SJSA1 (cell line): ENCODE measurements at places on chromosomes 11 and 22. TPM values are rescaled to one million over a fixed set of nuclear protein-coding genes. Genes with fewer than 3 reads are reported as not detected.
A peak's percentile ranks its signal among the peaks of the same experiment; 100 is the strongest.

Gene UBQLN3
- total RNA-seq = not detected in 2 replicates

Gene MAML2
- 6.1 and 8.7 TPM in 2 replicates for total RNA-seq

Gene POU2AF2
- not detected in 2 replicates for total RNA-seq

Gene C11orf16
- not detected in 2 replicates for total RNA-seq

Gene P2RX6
- total RNA-seq = 0.05 and 0.16 TPM in 2 replicates

Gene KCNK7
- 0.13 TPM in 1 of 2 replicates, not detected in the other for total RNA-seq

Gene KCNJ1
- total RNA-seq = not detected in 2 replicates

Gene APOL2
- 23.8 and 29.3 TPM in 2 replicates for total RNA-seq

Gene TRIM6
- 24.1 and 26.2 TPM in 2 replicates for total RNA-seq

Gene ESAM
- total RNA-seq = 0.18 TPM in 1 of 2 replicates, not detected in the other

Gene TECTA
- total RNA-seq = 0.03 and 0.09 TPM in 2 replicates

Gene FAM180B
- total RNA-seq = not detected in 2 replicates

Gene BRSK2
- total RNA-seq = 0.06 and 0.55 TPM in 2 replicates

GRCh38 chr11:122045181-122045586 is 70.8 kb downstream of the BLID start:
- DNase-seq = peak; percentile 42

GRCh38 chr11:77324508-77324907 is 23.0 kb upstream of the GDPD4 start:
- DNase-seq = no peak

DNA sequence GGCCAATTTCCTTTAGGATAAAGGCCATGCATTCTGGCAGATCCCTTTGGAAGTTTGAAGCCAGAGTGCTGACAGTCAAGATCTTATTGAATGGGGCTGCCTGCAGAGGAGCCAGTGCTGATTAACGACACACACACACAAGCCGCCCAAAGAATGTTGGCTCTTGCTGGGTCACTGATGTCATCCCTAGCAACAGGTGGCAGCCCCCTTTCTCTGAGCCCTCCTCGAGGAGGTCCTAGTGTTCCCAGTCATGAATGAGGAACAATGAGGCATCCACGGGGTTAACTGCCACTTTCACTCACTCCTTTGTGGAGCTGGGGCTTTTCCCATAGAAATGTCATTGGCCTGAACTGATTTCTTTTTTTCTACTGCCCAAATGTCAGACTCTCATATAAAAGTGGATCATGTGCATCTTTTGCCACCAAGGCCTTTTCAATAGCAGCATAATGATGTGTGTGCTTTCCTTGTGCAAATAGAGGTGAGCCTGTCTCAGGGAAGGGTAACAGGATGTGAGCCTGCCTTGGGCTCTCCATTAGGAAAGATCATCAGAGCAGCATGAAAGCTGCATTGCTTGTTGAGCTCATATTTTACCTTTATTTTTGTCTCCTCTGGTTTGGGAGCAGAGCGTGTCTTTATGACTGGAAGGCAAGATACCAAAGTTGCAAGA is 301.8 kb upstream of the MTNR1B start:
- no peak for DNase-seq

DNA sequence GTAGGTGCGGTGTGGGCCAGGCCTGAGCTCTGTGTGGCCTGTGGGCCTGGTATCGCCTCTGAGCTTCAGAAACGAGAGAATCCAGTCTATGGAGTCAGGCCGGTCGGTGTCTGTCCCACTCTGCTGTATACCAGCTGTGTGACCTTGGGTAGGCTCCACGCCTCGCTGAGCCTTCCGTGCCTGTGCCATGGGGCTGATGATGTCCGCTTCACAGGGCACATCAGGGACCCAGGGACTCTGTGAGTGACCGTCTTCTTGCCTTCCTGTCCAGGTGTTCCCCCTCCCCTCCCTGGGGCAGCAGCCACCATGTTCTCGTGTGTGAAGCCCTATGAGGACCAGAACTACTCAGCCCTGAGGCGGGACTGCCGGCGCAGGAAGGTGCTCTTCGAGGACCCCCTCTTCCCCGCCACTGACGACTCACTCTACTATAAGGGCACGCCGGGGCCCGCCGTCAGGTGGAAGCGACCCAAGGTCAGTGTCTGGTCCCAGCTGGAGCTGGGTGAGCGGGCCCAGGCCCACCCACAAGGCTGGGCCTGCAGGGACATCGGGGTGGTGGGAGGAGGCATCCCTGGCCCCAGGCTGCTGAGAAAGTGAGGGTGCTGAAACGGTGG is 17.9 kb downstream of the CAPN5 start:
- no peak for DNase-seq

DNA sequence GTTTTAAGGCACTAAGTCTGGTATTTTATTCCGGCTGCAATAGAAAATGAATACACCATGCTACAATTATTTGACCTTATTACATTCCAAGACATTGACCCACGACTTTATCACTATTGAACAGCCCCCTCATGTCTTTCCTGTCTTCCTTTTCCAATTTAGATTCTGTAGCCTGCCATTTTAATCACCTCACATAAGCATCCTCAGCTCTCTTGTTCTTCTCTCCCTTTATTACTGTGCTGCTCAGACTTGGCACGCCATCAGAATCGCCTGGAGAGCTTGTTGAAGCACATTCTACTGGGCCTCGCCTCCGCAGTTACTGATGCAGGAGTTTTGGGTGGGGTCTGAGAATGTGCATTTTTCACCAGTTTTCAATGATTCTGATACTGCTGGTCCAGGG is 38.7 kb upstream of the SWAP70 start:
- no peak for DNase-seq

DNA sequence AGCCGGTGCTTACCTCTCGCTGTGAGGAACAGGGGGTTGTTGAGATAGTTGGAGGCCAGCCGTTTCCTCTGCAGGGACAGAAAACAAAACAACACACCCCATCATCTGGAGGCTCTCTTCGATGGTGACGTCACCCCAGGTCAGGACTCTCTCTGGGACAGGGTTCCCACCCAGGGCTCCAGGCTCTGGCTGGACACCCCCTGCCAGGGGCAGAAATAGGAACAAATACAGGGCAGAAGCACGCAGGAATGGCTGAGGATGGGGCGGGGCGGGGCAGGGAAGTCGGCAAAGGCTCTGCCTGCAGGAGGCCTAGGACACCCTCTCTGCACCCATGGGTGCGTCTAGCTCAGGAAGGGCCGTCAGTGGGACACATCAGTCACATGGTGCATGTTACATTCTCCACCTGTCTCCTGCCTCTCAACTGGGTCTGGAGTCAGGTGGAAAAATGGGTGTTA is 118.5 kb downstream of the PHF21B start:
- no peak for DNase-seq

DNA sequence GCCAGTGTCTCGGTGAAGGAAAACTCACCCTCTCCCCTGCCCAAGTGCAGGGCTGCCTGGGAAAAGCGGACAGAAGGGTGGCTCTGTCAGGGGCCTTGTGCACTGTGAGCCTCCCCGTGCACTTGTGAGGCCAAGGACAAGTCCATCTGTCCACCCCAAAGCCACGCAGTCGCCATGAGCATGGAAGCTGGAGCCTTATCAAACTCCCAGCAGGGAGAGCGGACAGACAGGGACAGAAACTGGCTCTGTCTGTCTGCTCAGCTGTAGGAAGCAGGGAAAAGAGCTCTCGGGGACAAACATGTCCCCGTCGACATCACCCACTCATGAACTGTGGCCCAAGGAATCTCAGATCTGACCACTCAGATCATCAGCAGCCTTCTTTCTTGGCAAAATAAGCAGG is 1385.4 kb downstream of the TBC1D22A start:
- peak; percentile 16 for DNase-seq

DNA sequence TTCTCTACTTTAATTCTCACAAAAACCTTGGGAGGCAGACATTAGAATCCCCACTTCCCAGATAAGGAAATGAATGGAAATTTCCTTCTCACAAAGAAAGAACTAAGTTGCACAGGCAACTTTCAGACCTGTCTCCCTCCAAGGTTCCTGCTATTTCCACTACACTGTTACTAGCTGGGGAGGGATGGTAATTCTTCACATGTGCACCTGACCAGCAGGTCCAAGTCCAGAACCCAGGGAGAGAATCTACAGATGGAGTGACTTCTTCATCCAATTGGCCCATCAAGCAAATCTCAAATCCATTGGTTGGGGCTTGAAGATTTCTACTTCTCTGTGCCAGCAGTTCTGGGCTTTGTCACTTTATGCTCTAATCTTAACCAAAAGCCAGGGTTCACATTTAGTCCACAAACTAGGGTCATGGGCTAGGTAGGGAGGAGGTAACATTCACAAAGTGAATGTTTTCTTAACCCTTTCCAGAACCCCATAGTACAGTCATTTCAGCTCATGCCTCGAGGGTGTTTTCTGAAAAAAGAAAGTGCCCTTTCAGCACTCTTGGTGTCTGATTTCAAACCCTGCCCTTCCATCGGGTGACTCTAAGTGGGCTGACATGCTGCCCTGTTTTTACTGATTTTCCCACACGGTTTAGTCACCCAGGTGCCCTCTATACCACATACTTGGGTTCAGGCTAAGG is 2.7 kb downstream of the POU2AF1 start:
- no peak for DNase-seq

- no peak for DNase-seq
Measured at GRCh38 chr22:17281026-17281425, 61.8 kb upstream of the ADA2 start.

DNA sequence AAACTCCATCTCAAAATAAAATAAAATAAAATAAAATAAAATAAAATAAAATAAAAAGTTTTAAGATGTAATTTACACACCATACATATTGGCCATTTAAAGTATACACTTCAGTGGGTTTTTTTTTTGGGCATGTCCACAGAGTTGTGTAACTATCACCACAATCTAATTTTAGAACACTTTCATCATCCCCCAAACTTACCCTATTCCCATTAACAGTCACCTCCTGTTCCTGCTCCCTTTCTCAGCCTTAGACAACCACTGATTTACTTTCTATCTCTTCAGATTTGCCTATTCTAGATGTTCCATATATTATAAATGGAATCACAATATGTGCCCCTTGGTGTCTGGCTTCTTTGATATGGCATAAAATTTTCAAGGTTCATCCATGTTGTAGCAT is 4.6 kb upstream of the ACER3 start:
- DNase-seq = no peak

GRCh38 chr22:33013531-33014162 is 44.5 kb downstream of the SYN3 start:
- DNase-seq = no peak

GRCh38 chr11:69439127-69439526 is 42.3 kb upstream of the LINC01488 start:
- no peak for DNase-seq

DNA sequence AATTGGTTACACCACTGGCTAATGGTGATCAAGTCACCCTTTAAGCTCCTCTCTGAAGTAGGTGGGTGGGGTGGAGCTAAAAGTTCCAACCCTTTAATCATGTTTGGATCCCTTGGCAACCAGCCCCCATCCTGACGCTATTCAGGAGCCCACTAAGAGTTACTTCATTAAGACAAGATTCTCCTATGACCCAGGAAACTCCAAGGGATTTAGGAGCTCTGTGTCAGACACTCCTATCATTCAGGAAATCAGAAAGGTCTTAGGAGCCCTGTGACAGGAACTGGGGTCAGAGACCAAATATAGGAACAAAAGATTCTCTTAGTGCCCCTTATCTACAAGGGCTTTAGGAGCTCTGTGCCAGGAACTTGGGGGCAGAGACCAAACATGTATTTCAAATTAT is 141.3 kb downstream of the ATG16L2 start:
- no peak for DNase-seq

- DNase-seq = no peak
Measured at GRCh38 chr11:67631411-67631810, 1.7 kb upstream of the NUDT8 start.

DNA sequence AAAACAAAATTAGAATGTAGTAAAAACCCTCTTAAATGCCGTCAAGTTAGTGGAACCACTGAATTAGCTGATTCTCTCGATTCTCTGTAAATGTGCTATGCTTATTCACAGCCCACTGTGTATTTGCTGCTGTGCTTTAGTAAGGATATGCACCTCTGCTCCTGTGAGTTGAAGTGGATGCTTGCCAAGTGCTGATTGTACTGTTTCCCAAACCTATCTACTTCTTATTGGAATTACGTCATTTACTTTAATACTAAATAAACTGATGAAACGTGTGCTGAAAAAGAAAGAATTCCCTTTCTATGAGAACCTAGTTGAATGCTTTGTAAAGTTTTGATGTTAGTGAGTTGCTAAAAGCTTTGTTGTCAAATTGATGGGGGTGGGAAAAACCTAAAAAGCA is 158.4 kb downstream of the LRRC4C start:
- DNase-seq = no peak

DNA sequence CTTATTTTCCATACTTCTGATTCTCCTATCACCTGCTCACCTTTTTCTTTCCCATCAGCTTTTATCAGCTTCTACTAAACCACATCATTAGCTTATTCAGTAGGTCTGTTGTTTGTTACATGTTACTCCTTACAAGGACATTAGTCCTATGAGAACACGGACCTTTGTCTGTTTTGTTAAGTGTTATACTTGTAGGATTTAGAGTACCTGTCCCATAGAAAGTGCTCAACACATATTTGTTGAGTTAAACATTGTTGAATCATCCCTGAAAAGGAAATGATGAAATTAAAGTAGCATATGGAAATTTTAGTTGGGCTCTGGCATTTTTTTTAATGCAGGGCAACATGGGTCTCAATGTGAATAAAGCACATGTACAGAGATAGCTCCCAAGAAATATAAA is 222.1 kb upstream of the CARD18 start:
- DNase-seq = no peak

- no peak for DNase-seq
Measured at GRCh38 chr11:35962369-35963138, 18.7 kb downstream of the LDLRAD3 start.

GRCh38 chr11:9571071-9571762 is 2.3 kb upstream of the WEE1 start:
- DNase-seq = no peak

GRCh38 chr11:129287920-129288319 is 87.7 kb upstream of the BARX2 start:
- DNase-seq = no peak

- no peak for DNase-seq
Measured at GRCh38 chr11:73423506-73423905, 47.3 kb downstream of the RELT start.

- no peak for DNase-seq
Measured at GRCh38 chr11:13061294-13061990, 52.3 kb downstream of the RASSF10 start.

DNA sequence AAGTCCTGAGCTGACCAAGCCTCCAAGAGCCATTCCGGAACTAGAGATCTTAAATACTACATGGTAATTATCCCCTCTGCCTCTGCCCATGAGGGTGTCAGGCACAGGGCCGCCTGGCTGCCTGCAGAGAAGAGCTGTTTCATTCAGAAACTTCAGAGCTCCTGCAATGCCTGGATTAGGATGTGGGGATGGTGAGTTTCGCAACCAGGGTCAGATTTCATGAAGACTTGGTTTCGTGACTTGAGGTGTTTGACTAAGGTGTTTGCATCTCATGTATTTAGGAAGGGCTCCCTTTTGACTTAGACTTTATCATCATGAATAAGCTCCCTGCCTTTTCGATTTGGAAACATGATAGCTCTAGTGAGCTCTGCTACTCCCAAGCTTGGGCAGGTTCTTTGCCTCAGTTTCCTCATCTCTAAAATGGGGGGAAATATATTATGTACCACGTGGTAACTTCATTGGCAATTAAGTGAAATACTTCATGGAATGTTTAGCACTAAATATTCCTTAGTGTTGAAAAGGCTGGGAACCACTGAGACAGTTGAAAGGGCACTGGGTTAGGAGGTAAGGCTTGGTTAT is 9.1 kb downstream of the TIMP3 start:
- no peak for DNase-seq
